Tongue (tissue), 3 donors: ENCODE measurements at places on chromosomes 5 and 9.

DNA sequence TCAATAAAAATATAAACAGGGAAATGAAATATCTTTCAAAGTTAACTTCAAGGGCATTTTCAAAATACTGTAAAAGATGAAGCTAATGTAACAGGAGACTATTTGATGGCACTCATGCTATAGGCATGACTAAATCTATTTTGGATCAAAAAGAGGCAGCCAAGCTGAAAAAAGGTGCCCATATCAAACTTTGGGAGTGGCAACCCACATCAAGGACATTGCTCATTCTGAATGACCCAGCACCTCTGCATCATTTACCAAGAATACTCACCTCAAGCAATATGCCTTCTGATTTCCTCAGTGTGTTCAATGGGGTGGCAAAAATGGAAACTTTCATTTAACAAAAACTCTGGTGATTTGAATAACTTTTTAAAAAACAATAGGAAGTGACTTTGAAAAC lies 853.3 kb downstream of the TLE1 start:
- DNase-seq = no peak

GRCh38 chr5:143182106-143182505 lies 221.4 kb downstream of the NR3C1 start:
- no peak for DNase-seq

DNA sequence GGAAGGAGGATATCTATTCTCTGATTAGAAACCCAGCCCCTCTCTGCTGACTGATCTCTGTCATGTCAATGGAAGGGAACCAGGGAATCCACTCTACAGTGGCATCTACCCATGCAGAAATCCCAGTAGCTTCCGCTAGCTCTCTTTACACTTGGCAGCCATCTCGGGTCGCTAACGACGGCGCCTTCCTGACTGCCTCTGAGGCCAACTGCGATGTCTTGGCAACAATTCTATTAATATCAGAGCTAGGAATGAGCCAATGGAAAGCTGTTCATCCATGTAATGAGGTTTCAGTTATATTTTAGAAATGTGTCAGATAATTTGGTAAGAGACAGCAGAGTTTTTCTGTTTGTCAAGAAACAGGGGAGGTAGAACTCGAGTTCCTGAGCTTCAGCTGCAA lies 67.6 kb upstream of the ATP10B start:
- DNase-seq = no peak

GRCh38 chr5:107501965-107502675 lies 168.6 kb downstream of the EFNA5 start:
- DNase-seq = no peak

DNA sequence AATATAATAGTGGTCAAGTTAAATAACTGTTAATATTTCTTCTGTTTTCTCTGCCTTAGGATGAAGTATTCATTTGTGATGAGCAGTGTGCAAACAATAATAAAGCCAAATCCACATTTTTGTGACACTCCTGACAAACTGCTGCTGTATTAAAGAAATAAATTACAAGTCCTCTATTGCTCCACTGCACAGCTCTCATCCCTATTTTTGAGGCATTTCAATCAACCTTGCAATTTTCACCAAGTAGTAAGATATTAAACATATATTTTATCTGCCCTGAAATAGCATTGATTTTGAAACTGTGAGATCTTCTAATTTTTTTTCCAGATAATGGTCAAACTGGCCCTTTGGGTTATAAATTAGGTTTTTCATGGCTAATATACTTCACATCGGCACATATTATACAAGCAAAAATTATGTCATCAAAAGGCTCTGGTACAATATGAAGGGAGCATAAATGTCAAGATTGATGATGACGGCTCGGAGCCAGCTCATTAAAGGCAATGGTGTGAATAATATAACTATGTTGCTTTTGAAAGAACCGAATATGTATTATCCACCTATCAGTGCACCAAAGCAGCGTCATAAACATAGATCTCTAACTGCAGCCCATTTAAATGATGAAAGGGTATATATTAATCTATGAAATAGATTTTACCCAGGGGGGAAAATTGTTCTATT lies 764.9 kb downstream of the DNAH5 start:
- DNase-seq = no peak

- no peak for DNase-seq
Observed at GRCh38 chr9:93501406-93501805, 48.0 kb upstream of the FAM120AOS start.

- DNase-seq = no peak
Observed at GRCh38 chr5:94081088-94081487, 339.7 kb upstream of the POU5F2 start.

DNA sequence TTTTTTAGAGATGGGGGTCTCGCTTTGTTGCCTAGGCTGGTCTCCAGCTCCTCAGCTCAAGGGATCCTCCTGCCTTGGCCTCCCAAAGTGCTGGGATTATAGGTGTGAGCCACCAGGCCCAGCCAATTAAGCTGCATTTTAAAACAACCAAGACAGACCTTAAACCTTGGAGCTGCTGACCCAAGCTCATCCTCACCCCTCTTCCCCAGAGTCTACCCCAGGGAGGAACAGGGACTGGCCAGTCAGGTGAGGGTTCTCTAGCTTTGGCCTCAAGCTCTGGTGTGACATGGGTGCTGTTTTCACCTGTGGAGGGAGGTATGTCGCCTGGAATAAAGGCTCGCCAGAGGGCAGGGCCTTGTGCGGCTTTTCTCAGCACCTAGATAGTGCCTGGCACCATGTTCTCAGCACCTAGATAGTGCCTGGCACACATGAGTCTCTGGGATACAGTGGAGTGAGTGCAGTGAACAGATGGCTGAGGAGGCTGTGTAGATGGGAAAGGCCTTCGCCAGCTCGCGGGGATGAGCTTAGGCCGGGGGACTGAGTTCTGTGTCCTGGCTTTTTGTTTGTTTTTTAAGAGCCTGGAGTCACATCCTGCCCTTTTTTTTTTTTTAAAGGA lies 7.4 kb downstream of the CDK9 start:
- no peak for DNase-seq

GRCh38 chr9:19875291-19875920 lies 86.6 kb upstream of the SLC24A2 start:
- peak; percentile 48 for DNase-seq

GRCh38 chr9:34628656-34629490 lies at the start of gene ARID3C:
Gene ARID3C (minus strand): TSS chr9:34629066. CDS start chr9:34628014, 1,052 bp downstream.
- DNase-seq = no peak
